ENCODE measurements at places on chromosomes 6 and 20.

GRCh38 chr6:134177236-134177635 is 124.8 kb upstream of the SLC2A12 start:
- no peak for DNase-seq

DNA sequence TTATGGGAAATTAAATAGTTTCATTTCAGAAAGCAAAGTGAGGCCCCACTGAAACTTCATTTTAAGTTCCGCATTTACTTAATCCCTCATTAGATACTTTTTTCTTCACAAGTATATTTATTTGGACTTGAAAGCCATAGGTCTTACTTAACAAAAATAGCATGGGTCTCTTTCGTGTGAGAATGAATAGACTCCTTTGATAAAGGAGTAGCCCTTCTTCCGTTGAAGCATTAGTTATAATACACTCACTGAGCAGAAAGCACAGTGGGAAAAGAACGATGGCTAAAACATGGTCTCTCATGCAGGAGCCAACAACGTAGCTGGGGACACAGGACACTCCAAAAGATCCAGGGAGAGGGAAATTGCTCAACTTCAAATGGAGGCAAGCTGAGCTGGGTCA is 130.4 kb downstream of the SLC23A2 start:
- no peak for DNase-seq

- no peak for DNase-seq
Measured at GRCh38 chr6:129130106-129130505, 247.2 kb downstream of the LAMA2 start.

- no peak for DNase-seq
Measured at GRCh38 chr6:109153752-109154151, 58.4 kb downstream of the CEP57L1 start.

DNA sequence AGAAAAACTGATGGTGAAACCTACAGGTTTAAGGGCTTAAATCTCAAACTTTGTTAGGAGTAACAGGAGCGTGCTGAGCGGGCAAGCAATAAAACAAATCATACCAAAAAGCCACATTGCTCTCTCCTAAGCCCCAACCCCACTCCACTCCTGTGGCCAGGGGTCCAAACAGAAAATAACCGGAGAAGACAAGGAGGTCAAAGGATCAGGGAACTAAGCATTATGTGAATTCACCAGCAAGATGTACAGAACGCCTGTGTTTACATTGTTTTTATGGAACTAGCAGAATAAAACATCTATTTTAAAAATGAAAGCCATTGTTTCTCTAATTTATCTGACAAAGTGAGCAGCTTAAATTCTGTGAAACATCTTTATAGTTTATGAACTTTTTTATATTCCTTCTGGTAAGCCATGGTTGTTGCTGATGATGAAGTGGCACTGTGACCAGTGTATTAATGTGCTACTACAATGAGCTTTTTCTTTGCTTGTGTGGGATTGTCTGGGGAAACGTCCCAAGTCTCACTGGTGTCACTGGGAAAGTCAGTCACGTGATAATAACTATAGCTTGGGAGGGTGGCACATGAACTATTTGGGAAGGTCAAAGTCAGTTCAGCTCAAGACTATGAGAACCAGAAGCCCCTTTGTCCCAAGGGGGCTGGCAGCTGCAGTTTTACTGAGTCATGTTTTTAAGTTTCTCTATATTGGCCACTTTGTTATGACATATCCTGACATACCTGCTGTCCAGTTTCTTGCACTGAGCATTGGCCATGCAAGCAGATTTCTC is 9.8 kb downstream of the FAM210B start:
- DNase-seq: no peak

- DNase-seq: no peak
Measured at GRCh38 chr20:58838174-58838573, 12.5 kb downstream of the GNAS-AS1 start.

DNA sequence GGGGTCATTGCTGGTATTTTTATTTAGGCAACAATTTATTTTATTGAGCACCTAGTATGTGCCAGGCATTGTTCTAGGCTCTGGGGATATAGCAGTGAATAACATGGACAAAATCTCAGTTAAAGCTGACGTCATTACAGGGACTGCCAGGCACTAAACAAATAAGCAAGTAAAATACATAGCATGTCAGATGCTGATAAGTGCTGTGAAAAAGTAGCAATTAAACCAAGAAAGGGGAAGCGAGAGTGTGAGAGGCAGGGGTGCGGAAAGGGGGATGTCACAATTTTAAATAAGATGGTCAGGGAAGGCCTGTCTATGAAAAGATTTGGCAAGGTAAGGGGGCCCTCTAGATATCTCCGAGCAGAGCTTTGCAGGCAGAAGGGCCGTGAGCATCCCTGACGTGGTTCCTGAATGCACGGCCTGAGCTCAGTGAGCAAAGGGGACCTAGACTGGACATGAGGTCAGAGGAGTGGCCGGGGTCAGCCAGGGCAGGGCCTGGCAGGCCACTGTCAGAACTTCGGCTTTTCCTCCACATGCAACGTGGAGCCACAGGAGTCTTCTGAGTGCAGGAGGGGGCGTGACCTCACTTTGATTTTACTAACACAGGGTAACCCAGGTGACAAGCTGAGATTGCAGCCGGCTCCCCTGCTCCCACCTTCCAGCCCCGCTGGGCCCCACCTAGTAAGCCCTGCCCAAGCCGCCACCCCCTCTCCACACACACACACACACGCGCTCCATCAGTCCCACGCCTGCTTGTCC is 24.2 kb upstream of the SIRPA start:
- DNase-seq: no peak

DNA sequence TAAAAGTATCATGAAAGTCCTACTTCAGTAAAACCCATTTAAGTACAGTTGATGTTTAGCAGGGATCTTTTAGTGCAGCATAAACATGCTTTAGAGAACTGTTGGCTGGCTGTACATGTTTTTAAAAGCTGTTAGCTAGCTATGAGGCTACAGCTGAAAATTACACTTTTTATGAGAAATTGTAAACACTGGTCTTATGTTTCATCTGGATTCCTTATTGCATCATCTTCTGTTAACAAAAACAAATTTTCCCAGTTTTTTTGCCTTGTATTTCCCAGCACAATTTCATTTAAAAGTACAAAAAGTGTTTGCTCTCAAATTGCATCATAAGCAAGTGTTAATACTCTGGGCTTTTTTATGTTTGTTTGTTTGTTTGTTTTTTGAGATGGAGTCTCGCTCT is 18.3 kb upstream of the HLA-E start:
- no peak for DNase-seq

DNA sequence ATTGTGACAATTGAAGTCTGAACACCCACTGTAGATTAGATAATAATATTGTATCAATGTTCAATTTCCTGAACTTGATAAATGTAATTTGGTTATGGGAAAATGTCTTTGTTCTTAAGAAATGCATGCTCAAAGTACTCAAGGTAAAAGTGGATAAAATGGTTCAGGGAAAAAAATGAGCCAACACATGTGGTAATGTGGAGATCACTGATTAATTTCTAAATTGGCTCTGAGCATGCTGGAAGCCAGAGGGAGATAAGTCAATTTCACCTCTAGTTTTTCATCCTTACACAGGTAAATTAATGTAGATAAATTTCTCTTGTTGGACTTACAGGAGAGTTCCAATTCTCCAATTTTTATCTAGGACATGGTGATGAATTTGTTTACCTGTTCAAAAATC is 8.0 kb upstream of the COMMD7 start:
- DNase-seq: no peak

DNA sequence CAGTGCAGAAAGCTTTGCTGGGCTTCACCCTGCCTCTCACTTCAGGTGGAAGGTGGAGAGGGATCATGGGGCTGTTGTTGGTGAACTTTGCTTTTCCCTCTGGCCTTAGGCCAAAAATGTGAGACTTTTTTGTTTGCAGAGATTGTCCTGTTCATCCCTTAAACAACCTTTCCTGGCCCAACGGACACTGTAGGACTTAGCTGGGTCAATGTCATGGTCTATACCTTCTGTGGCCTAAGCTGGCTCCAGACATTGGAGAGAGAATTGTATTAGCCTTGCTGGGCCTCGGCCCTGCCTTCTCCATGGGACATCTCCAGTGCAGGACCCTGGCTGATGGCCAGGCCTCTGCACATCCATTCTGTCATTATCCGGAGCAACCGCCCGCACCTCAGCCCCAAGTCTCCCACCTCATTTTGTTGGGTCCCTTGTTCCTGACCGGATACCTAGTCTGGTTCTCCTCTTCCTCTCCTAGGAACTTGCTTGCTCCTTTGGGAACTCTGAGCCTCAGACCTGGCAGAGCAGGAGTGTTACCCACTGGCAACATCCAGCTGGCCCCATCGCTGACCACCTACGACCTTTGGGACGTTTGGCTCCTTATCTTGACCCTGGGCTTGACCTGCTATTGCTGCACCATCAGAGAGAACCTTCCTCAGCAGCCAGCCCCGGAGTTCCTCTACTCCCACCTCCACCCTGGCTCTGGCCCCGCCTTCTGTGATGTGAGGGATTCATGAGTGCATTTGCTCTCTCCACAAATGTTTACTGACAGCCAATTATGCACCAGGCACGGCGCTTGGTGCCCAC is 128.2 kb downstream of the BANF2 start:
- no peak for DNase-seq

- DNase-seq: peak; percentile 67
Measured at GRCh38 chr6:156262014-156262413, 515.2 kb upstream of the ARID1B start.

- no peak for DNase-seq
Measured at GRCh38 chr6:75300531-75300855, 15.9 kb upstream of the TMEM30A start.

GRCh38 chr20:4509825-4510522 is 211.7 kb upstream of the PRND start:
- DNase-seq: no peak

DNA sequence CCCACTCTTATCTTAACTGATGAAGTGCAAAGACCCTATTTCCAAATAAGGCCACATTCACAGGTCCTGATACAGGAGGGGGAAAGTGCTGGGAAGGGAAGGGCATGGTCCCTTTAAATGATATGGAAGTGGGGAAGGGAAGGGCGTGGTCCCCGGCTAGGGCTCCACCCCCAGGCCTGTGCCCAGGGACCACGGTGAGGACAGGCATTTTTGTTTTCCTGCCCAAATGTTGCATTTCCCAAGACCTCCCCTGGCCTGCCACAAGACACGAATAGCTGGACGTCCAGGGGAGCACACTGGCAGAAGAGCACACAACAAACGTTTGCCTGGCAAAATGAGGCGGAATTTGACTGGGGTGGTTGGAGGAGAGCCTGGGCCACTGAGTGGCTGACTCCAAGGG is 16.1 kb upstream of the HFE start:
- DNase-seq: no peak

DNA sequence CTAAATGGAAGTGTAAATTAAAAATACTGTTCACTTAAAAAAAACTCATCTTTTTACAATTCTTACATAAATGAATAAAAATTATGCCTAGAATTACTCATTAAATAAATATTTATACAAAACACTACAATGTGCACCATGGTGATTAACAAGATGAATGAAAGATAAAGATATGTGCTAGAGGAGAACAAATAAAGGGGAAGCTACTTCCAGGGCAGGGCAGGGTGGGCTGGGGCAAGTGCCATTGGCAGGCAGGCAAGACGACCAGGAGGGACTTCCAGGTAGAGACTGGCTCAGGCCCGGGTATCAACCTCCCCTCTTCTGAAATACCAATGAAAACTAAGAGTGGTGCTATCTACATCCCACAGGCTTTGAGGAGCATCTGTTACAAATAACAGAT is 20.4 kb downstream of the PREP start:
- DNase-seq: no peak

GRCh38 chr20:60008130-60008808 is 50.0 kb downstream of the CDH26 start:
- no peak for DNase-seq

- DNase-seq: no peak
Measured at GRCh38 chr20:37240337-37241067, 21.1 kb downstream of the GHRH start.

GRCh38 chr6:112568066-112568465 is 220.9 kb downstream of the RFPL4B start:
- DNase-seq: no peak

DNA sequence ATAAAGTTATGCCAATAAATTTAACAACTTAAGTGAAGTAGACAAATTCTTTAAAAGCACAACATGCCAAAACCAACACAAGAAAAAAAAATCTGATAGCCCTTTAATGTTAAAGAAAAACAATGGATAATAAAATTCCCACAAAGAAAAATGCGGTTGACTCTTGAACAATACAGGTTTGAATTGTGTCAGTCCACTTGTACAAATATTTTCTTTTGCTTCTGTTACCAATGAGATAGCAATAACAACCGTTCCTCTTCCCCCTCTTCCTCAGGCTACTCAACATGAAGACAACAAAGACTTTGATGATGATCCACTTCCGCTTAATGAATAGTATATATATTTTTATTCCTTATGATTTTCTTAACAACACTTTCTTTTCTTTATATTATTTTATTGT is 283.9 kb upstream of the MAN1A1 start:
- no peak for DNase-seq

- DNase-seq: no peak
Measured at GRCh38 chr20:35991142-35991771, 22.9 kb downstream of the CNBD2 start.

GRCh38 chr20:64055893-64056638 is 6.6 kb upstream of the SOX18 start:
- no peak for DNase-seq

DNA sequence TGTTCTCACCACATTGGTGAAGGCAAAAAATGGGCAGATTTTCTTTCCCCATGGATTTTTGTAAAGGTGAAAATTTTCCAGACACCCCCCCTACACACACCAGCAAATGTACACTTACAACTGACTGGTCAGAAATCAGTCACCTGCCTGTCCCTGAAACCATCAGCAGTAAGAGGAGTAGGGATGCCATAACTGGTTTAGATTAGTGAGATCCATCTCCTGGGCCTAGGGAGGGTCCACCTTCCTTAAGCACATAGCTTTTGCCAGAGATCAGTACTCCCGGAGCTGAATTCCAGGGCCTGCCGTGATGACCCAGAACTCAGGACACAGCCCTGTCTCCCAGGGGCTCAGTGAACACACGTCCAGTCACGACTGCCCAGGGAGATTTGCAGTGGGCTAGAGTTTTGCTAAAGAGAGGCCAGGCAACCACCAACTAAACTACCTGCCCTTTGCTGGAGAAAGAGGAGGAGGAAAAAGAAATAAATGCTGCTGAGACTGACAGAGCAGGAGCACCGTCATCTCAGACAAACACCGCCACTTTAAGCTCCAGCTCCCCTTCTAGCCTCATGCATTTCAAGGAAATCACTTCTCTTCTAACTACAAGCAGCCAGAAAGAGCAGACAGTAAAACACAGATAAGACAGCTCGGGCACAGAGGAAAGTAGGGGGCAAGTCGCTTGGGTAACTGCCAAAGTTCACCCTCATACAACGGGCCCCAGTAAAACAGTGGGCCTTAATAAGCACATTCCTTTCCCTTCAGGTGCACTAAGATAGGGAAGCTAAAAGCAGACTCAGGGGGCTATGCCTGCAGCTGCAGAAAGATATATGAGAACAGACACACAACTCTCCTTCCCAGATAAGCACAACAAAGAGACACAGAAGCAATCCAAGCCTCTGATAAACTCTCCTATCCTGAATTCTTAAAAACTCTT is 82.6 kb upstream of the SPTLC3 start:
- DNase-seq: no peak
